ENCODE measurements at places on chromosomes 1 and 21.

GRCh38 chr1:185960422-185961321, 226.5 kb downstream of the HMCN1 start:
- DNase-seq, result no peak

- no peak for DNase-seq
Observed at GRCh38 chr1:34906756-34907155, 22.7 kb downstream of the DLGAP3 start.

DNA sequence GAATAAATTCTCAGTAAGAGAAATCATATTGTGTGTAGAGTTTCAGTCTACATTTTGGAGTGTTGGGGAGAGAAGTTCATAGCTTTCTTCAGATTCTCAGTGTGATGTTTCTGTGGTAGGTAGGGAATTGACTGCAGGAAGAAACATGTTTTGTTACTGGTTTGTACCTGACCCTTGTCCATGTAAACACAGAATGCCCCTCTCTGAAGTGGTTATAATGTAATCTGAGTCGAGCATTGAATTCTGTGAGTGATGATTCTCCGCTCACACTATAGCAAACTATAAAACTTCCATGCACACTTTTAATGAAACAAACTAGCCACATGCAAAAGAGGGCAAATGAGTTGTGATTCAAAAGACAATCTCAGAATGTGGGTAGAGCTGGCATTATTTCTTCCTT, 433.2 kb downstream of the USP25 start:
- DNase-seq, result no peak

GRCh38 chr1:13583966-13584791, 547 bp downstream of the PDPN start:
- no peak for DNase-seq

- no peak for DNase-seq
Observed at GRCh38 chr1:191350938-191351337, 807.3 kb upstream of the RGS18 start.

- no peak for DNase-seq
Observed at GRCh38 chr1:41751804-41752513, 166.8 kb downstream of the HIVEP3 start.

DNA sequence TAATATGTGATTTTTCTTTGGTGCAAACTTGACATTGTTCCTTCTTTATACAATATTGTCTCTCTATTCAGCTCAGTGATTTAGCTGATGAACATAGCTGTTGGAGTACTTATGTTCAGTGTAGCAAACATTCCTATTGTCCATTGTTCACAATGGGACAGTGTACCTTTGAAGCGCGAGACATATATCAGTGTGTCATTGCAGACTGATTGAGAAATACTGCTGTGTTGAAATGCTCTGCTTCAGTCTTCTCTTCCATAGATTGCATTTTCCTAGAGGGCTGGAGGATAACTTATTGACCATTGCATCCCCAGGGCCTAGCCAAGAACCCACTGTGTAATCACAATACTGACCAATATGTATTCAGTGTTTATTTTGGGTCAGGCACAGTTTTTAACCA, 46.5 kb downstream of the HLX start:
- no peak for DNase-seq

GRCh38 chr21:45029298-45029947, 45.0 kb upstream of the ADARB1 start:
- no peak for DNase-seq

DNA sequence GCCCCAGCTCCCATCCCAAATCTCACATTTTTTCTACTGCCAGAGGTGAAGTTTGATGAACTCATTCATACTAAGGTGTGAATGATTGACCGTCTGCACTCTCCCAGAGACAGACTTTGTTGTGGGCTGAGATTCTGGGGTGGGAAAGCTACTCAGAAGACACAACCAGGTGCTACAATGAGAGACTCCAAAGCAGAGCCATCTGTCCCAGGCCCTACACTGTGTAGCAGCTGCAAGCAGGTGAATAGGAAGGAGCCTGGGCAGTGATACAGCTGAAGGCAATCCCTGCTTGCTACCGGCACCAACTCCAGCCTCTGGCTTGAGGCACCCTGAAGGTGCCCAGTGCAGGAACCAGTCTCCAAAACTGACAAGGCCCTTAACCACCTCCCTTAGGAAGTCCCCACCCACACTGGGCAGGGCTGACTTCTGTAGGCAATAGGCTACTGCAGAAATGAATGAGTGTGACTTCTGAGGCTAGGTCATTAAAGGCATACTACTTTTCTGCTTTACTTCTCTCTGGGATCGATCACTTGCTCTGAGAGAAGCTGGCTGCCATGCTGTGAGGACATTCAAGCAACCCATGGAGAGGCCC, 79.7 kb upstream of the RUNX3 start:
- no peak for DNase-seq

DNA sequence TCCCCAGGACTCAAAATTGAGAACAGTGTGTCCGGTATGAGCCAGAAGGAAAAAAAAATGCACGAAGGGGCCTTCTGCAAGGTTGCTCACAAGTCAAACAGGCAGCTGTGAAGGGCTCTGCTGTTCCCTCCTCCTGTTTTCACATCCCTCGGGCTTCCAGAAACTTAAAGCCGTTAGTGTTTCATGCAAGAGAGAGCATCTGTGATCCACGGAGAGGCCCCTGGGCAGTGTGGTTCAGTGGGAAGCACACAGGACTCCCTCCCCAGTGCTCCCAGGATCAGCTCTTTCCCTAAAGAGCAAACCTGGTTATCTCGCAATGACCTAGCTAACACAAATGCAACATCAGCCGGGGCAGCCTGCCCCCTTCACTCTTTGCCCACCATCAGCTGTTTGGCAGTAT, 2.9 kb upstream of the MATN1 start:
- no peak for DNase-seq

- no peak for DNase-seq
Observed at GRCh38 chr21:39073063-39073462, 110.2 kb downstream of the PSMG1 start.

GRCh38 chr1:27116232-27116631, 38.7 kb downstream of the SLC9A1 start:
- no peak for DNase-seq

- no peak for DNase-seq
Observed at GRCh38 chr1:106956721-106957120, 99.8 kb upstream of the PRMT6 start.

DNA sequence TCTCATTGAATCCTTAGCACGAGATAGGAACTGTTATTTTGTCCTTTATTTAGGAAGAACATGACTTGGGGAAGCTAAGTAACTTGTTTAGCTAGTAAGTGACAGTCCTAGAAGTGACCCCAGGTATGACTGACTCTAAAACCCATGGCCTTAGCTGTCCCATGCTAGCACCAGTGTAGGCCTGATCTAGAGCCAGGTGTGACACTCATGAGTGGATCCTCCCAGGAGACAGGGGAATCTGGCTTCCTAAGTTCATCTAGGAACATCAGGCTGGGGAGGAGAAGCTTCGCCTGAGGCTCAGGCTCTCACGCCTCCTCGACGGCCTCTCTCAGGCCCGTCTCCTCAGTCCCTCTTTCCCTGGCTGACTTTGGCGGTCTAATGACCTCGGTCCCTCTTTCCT, 31.2 kb downstream of the CD48 start:
- DNase-seq, result no peak

DNA sequence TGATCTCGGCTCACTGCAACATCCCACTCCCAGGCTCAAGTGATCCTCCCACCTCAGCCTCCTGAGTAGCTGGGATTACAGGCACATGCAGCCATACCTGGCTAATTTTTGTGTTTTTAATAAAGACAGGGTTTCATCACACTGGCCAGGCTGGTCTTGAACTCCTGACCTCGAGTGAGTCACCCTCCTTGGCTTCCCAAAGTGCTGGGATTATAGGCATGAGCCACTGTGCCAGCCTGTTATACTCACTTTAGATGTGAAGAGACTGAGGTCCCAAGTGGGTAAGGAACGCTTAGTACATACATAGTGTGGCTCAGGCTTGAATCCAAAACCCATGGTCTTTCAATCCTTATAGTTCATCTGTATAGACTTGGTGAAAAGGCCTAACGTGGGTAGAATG, 63.7 kb upstream of the EPS8L3 start:
- no peak for DNase-seq

GRCh38 chr1:69671363-69672010, 103.8 kb downstream of the LRRC7 start:
- no peak for DNase-seq

- DNase-seq, result no peak
Observed at GRCh38 chr1:234106032-234106431, 201.6 kb downstream of the SLC35F3 start.

- no peak for DNase-seq
Observed at GRCh38 chr1:38183096-38183495, 136.5 kb upstream of the POU3F1 start.

GRCh38 chr1:236066828-236067386, 2.0 kb upstream of the NID1 start:
- DNase-seq, result no peak

GRCh38 chr21:17454315-17455027, 58.4 kb upstream of the CXADR start:
- no peak for DNase-seq

DNA sequence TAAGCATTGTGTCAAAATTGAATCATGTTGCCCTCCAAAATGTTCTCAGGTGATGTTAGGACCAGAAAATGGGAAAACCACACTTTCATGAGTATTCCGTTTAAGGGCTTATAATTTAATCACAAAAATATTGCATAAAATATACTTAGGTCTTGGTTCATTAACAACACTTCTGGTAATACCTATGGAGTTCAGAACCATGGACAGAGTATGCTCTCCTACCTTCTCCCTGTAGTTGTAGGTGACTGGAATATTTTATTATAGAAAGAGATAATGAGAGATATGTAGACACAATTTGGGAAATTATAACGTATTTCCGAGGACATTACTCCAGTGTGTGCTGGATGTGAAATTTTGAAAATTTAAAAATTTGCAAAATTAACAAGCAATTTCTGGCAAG, 232.5 kb downstream of the NCAM2 start:
- no peak for DNase-seq

GRCh38 chr1:76865696-76866286, 1.5 kb upstream of the ST6GALNAC5 start:
- DNase-seq, result no peak

DNA sequence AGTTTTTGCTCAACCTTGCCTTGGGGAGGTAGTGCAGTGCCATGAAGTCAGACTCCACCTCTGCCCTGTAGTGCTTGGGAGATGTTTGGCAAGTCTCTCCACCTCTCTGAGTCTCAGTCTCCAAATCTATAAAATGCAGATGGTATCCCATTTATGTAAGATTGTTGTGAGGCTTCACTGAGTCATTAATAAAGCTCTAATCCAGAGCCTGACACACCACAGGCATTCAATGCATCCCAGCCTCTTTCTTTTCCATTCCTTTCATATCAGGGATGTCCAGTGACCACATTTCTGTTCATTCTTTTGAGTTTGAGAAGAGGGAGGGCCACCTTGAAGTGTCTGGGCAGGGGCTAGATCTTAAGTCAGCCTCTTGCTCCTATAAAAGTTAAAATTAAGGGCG, 37.6 kb upstream of the LMO4 start:
- no peak for DNase-seq

DNA sequence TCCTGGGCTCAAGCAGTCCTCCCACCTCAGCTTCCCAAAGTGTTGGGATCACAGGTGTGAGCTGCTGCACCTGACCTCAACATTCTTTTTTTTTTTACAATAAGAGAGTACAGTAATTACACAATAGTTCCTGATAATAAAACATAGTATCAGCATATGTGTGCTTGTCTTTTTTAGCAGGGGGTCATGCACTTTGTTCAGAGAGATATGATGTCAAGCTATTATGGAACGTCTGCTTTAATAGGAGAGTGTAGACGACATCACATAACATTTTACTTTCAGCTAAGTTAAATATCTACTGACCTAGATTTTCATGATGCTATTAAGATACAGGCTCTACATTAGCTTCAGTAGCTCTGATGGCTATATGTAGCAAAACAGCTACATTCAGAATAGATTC, 70.5 kb downstream of the FMO4 start:
- DNase-seq, result no peak

- DNase-seq, result no peak
Observed at GRCh38 chr1:147648933-147649332, 21.4 kb downstream of the ACP6 start.

DNA sequence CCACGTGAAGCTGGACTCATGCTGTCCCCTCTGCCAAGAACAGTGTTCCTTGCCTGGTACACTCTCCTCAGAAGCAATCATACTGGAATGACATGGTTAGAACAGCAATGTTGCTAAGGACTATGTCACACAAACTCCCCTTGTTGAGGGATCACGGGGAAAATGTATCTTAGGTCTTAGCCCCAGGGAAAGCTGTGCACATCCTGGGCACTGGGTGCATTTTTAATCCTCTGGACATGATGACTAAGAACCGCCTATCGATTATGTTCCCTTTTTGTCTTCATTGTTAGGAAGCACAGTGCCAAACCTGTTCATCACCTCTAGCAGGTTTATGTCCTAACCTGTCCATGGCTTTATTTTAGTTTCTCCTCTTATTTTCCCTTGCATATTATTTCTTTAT, 115.1 kb downstream of the HIVEP3 start:
- DNase-seq, result peak; percentile 30

GRCh38 chr21:31318971-31319370, 25.1 kb downstream of the TIAM1 start:
- no peak for DNase-seq

DNA sequence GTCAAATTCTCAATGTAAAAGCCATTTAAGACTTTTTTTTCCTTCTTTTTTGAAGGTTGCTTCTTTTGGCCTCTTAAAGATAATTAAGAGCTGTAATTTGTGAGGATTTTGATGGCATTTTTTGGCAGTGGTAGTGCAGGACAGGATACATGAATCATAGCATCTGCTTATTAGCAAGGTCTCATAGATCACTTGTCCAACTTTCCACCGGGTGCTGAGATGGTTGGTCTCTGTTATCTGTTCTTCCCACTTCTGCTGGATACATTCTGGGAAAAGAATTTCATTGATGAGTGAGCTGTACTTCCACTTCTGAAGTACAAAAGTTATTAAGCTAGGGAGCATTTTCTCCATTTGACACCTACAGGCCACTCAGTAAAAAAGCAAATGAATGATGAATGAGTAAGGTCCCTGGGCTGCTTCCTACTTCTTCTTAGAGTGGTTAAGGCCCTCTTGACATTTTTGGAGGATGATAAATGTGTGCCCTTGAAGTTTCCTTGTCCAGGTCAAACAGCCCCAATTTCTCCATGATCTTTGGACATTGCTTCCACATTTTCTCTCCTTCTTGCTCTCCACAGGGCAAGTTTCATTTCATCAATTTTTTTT, 100.6 kb downstream of the ROR1 start:
- DNase-seq, result no peak

GRCh38 chr1:167849666-167850065, 64.3 kb downstream of the ADCY10 start:
- DNase-seq, result no peak

DNA sequence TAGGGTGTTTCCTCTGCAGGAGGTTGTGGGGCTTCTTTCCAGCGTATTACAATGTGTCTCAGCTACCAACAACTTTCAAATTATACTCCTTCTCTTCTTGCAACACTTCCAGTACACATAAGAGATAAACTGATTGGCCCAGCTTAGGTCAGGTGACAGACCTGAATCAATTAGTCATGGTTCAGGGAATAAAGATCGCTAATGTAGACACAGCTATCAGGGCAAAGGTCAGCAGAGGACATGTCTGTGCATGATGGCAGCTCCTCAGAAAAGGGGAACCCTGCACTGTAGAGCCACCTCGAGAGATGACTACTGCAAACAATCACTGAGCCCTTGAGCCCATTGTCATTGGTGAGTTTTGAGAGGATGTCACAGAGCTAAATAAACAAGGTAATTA, 36.8 kb upstream of the PKN2 start:
- DNase-seq, result no peak

- DNase-seq, result no peak
Observed at GRCh38 chr1:9404117-9404914, 111.6 kb downstream of the SPSB1 start.

Data from breast epithelium (tissue), 4 donors.